H54 (cell line): ENCODE measurements at places on chromosomes 3 and 15.

GRCh38 chr3:40719660-40720287 is 195.0 kb downstream of the ZNF621 start:
- no peak for DNase-seq

GRCh38 chr3:127647166-127647844 is 18.3 kb downstream of the PODXL2 start:
- no peak for DNase-seq

DNA sequence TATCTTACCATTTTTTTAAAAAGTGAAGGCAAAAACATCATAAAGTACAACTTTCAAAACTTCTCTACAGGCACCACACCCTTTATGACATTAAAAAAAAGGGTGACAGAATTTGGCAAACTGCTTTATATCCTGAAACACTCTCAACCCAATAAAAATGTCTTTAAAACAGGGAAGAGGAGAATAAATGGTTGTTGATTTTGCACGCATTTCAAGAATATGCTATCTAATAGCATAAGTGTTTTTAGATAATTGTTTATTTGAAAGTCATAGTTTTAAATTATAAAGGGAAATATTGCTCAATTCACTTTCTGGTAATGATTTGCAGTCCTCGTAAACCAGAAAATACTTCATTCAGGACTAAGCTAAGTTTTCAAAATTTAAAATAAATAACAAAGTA is 1.7 kb upstream of the PCOLCE2 start:
- DNase-seq, result no peak

DNA sequence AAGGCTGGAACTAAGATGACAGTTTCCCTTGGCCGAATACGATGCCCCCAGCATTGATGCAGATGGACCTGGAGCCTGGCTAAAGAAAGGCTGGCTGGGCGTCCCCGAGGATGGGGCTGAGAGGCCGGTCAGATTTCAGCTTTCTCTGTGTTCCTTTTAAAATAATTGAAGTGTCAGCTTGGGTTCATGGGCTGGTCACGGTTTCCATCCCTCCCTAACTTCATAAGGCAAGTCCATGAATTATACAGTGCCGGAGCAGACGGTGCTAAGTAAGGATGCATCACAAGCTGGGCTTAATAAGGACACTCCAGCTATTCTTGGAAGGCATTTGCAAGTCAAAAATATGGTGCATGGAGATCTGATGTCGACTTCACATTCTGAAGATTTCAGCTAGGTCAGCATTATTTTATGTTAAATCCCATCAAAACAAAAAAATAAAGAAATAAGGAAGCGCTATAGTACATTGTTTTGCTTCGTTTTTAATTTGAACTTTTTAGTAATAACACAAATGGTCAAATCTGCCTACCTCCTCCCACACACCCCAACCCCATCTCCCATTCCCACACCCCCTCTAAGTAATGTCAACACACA is 220.8 kb downstream of the RPLP1 start:
- no peak for DNase-seq

GRCh38 chr15:58947179-58947578 is 13.7 kb upstream of the SLTM start:
- DNase-seq, result no peak

DNA sequence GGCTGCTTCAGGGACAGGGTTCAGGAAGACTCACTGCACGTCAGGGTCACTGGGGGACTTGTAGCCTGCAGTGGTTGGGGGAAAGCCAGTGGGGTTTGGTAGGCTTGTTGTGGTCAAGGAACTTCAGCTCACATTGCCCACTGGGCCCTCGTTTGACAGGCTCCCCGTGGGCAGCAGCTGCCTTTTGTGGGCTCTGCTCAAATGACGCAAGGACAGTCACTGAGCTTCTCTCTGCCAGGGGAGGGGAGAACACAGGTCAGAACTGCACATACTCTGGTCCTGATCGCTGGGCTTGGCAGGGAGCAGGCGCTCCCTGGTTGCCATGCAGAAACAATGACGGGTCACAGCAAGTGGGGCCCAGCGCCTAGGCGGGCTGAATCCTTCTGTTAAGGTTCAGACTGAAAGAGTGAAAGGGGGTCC is 45.5 kb downstream of the FAM174B start:
- DNase-seq, result no peak

DNA sequence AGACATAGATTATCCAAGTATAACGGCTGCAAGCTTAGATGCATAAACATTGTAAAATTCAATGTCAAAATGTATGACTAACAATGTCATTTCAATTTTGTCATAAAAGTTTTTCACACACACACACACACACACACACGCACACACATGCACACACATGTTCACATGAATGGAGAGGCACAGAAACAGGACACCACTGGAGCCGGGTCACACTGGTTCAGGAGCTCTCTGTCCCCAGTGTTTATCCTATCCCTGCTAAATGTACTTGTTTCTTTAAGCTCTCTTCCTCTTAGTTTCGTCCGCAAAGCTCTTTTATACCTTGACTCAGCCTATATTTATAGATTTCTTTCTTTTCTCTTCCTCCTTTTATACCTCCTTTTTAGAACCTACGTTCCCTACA is 249.9 kb downstream of the CADPS start:
- DNase-seq, result no peak

- DNase-seq, result no peak
Observed at GRCh38 chr15:94917068-94917467, 685.7 kb downstream of the MCTP2 start.

GRCh38 chr3:135213213-135213612 is 418.2 kb downstream of the EPHB1 start:
- DNase-seq, result no peak

- DNase-seq, result peak; percentile 25
Observed at GRCh38 chr3:10964537-10965167, 27.9 kb upstream of the SLC6A1 start.

DNA sequence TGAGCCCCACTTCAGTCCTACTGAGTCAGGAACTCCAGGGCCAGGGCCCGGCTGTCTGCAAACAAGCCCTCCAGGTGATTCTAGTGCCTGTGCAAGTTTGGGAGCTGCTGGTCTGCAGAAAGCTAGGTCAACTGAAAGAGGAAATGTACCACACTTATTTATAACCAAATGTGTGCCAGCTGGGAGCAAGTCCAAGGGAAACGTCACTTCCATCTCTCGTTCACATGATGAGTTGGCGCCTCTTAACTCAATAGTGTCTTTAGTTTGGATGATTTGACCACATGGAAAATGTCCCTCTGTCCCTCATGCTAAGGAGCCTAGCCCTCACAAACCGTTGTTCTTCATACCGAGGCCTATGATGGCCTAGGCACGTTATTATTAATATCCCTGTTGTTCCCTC is 43.2 kb downstream of the GOLGA8S start:
- DNase-seq, result no peak

DNA sequence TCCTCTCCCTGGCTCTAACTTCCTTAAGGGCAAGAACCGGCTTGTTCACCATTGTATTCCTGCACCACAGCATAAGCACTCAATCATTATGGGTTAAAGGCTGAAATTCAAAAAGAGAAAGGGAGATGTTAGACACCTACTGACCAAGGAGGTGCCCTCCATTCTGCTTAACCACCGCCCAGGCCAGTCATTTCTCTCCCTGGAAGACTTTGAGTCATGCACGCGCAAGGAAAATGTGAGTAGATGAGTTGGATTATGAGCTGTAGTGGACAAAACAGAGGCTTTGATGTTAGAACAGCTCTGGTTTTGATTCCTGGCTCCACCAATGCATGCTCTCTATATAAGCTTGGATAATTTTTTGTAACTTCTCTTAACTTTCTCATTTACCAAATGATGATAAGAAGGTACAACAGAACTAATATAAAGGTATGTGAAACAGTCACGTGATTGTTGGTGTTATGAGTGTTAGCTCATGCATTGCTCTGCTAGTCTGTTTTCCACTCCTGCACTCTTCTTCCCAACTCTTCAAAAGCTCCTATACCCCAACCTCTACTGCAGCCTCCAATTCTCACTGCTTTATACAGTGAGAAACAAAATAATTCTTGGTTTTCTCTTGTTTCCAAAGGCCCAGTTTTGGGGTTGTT is 148.4 kb upstream of the ATP11B start:
- no peak for DNase-seq

- no peak for DNase-seq
Observed at GRCh38 chr15:96002890-96003859, 327.3 kb upstream of the NR2F2 start.

- no peak for DNase-seq
Observed at GRCh38 chr3:108100906-108101660, 10.3 kb upstream of the CD47 start.

DNA sequence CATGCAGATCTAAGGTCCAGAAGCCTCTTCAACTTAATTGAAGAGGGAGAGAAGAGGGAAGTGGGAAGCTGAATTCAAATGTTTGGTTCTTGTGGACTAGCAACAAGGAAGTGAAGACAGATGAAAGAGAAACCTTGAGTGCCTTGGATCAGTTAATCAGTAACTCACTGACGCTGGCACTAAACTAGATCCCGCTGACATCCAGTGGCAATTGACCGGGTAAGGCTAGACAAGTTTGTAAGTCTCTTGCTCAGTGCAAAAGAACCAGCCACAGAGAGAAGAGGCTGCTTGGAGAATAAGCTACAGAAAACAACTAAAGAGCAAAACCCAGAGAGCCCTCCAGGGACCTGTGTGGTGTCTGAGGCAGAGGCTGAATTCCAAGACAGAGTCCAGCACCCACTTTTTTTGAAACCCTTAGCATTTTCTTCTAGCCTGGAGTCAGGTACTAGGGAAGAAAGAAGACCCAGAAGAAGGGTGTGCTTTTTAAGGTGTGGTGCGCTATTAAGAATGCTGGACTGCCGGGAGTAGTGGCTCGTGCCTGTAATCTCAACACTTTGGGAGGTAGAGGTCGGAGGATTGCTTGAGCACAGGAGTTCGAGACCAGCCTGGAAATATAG is 6.9 kb downstream of the PLCH1 start:
- DNase-seq, result no peak

- DNase-seq, result peak; percentile 25
Observed at GRCh38 chr15:35751413-35752133, 205.6 kb upstream of the DPH6 start.

- DNase-seq, result no peak
Observed at GRCh38 chr15:28935316-28935715, 49.5 kb downstream of the APBA2 start.

GRCh38 chr3:114212646-114213045 is 24.7 kb downstream of the ZNF80 start:
- no peak for DNase-seq

GRCh38 chr15:58864602-58865424 is 68.7 kb downstream of the SLTM start:
- DNase-seq, result no peak

DNA sequence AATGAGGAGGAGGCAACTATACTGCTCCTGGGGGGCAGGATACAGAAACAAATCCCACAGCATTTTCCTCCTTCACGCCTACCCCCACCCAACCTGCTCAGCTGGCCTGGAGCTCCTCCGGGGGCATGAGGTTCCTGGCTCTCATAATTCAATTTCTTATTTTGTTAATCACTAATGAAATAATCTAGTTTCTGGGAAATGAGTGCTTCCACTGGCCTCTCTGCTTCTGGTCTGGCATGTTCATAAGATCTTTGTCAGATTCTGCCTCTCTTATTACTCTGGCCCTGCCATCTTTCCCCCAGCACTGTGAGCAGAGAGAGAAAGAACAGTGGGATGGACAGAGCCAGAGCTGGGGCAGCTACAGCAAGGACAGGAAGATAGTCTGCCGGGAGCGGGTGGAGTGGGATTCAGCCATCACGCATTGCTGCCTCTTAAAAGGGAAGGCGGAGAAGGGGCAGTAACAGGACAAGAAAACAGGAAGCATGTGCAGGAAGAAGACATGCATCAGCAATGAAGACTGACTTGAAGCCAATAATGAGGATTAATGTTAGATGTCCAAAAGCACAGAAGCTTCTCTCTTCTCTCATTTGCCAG is 13.6 kb downstream of the RPAP1 start:
- DNase-seq, result no peak

DNA sequence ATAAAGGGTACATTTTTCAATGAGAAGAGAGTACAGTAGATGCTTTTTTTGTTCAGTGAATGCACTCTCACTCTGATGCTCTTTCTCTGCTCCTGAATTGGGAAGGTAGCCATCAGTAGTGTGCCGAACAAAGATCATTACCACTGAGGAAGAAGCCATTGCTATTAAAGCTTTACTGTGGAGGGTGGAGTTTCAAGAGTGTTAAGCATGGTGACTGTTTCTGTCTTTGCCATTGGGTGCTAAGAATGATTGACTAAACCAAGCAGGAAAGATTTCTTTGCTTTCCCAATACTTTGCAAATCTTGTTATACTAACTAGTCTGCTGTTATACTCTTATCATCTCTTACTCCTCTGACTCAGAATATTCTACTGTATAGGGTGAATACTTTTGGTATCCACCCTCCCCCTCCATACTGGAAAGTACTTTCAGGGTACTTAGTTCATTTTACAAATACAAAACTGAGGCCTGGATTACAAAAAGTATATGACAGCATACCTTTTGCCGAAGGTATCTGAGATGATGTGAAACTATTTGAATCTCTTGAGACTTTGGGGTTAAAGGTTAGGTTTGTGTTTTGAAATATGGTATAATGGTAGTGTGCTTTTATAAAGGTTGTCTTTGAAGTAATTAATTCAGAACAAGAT is 1.7 kb downstream of the RAB11A start:
- no peak for DNase-seq

- no peak for DNase-seq
Observed at GRCh38 chr15:63999177-63999576, 47.1 kb downstream of the DAPK2 start.

DNA sequence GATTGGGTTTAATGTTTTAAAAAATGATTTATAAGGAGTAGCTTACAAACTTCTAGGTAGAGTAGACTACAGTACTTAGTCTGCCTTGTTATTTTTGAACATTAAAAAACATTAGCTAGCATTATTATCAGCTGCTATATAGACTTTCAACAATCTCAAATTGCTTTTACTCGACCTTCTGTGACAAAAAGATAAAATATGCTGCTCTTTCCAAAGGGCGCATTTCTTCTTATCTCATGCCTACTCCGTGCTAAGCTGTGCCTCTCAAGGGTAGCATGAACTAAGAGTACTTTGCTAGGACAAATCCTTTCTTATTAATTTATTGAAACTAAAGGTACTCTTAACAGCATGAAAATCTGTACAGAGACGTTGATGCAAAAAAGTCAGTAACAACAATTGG is 71.3 kb downstream of the SPRED1 start:
- no peak for DNase-seq

DNA sequence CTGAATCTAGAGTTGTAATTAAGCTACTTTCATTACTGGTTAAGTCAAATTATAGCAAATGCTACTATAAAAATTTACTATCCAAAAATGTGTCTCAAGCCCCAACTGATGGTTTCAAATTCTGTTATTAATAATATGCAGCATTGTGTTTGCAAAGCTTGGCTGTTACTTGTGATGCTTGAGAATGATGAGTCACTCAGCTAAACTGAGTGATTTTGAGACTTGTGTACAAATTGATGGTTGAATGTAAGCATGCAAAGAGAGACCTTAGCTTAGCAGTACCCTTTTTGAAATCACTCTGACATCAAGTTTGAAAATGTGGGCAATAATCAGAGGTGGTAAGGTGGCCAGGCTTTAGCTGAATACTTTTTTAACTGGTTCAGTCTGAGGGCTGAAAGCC is 27.6 kb downstream of the OPA1 start:
- no peak for DNase-seq

DNA sequence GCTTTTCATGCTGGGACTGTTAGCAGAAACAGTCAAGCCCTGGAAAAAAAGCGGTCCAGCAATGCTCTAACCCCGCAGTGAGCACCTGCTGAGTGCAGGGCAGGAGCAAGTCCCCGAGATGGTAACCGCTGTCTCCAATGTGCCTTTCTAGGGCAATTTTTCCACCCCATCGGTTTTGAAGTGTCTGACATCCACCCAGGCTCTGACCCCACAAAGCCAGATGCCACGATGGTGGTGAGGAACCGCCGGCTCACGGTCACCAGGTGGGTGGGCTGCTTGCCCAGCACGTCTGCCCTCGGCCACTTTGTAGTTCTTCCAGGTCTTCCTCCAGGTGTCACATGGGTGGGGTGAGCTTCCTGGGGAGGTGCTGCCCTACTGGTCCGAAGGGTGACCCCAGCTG is 3.2 kb upstream of the ITIH3 start:
- no peak for DNase-seq
